WTC11 (cell line): ENCODE measurements at places on chromosomes 11 and 22. TPM values are rescaled to one million over a fixed set of nuclear protein-coding genes. Genes with fewer than 3 reads are reported as not detected.

DNA sequence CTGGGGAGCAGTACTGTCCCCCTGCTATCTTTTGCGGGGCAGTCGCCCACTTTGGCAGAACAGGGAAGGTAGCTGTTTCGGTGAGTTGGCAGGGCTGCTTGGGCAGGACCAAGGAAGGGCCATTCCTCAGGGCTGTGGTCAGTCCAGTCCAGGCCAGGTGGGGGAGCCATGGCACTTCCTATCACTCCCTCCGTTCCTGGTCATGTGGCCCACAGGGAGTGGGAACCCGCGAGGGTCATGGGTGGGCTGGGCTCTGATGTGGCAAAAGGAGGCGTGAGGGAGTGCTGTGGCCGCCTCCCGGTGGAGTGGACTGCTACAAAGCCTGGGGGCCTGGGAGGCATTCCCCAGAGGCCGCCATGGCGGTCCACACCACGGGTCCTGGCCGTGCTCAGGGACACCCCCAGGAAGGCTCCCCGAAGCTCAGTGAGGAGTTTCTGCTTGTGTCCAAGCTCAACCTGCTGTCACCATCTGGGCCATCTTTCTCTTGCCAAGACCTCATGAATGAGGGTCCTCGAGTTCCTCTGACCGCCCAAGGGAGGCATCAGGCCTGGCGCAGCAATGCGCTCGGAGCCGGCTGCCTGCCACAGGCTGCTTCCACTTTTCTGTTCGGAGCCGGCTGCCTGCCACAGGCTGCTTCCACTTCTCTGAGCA lies 11.9 kb downstream of the CHID1 start:
- DNase-seq, result peak; percentile 57

The GDPD4 gene
- total RNA-seq, result not detected in 3 replicates

The C11orf87 gene
- total RNA-seq, result 0.20 to 0.25 TPM (median 0.23 TPM) in 3 replicates

GRCh38 chr22:41642331-41643110 lies 21.4 kb downstream of the XRCC6 start:
- DNase-seq, result no peak

GRCh38 chr11:111097191-111097590 lies 148.3 kb upstream of the POU2AF2 start:
- peak; percentile 53 for DNase-seq

DNA sequence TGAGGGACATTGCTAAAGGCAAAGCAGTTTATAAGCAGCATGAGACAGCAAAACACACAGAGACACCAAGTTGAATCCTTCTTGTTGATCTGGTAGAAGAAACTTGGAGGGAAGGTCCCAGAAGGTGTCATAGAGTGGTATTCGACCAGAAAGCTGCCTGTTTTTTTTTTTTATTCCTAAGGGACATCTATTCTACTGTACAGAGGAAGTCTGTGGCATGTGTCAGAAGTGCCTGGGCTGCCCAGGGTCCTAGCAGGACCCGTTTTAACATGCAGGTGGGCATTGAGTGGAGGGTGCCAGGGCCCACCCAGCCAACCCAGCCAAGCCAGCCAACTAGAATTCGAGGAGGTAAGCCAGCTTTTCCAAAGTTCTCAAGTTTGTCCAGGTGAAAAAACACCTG lies 68.0 kb upstream of the ATXN10 start:
- DNase-seq, result no peak

The CDC42EP2 gene
- 11.0 to 15.2 TPM (median 11.5 TPM) in 3 replicates for total RNA-seq

The PRAME gene
- 1.4 to 1.7 TPM (median 1.5 TPM) in 3 replicates for total RNA-seq

DNA sequence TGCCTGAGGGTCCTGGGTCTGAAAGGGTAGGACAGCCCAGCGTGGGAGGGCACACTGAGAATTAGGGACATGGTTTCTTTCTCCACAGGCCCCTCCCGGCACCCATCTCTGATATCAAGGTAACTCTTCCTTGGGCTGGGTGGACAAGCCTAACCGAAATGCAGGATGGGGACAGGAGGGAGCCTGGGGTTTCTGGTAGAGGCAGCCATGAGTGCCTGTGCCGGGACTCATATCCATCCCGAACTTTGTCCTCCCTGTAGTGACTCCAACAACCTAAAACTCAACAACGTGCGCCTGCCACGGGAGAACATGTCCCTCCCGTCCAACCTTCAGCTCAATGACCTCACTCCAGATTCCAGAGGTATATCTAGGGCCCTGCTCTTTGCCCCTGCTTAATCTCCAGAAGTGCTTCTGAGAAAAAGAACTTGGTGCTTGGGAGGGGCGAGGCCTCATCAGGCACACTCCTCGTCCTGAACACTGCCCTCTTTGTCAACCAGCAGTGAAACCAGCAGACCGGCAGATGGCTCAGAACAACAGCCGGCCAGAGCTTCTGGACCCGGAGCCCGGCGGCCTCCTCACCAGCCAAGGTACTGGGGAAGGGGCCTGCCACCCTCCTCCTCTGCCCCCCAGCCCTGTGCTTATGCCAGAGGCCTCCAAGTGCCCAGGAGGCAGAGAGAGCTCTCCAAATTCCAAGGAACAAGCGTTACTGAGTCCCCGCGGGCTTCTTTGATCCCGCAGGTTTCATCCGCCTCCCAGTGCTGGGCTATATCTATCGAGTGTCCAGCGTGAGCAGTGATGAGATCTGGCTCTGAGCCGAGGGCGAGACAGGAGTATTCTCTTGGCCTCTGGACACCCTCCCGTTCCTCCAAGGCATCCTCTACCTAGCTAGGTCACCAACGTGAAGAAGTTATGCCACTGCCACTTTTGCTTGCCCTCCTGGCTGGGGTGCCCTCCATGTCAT lies 3.1 kb downstream of the TMEM25 start:
- no peak for DNase-seq

- DNase-seq, result no peak
Measured at GRCh38 chr22:46946383-46946962, 184.0 kb downstream of the TBC1D22A start.

DNA sequence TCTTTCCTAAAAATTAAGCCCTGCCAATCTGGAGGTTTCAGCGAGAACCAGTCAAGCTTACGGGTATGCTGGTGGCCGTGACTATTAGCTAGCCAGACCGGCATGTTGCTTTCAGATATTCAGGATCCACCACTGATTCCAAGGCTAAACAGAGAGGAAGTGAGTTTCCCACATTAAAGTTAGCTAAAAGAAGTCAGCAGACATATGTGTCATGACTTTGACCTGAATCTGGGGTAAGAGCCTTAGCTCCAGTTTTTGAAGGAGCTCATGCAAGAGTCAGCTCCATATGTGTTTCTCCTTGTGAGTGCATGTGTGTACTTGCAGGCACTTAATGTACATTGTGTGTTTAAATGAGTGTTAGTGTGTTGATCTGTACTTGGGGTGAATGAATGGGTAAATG lies 1.4 kb downstream of the ZFPL1 start:
- no peak for DNase-seq

GRCh38 chr11:121886996-121887395 lies 229.0 kb downstream of the BLID start:
- no peak for DNase-seq

The CECR2 gene
- 110 to 111 TPM (median 110 TPM) in 3 replicates for total RNA-seq

The TMX2 gene
- total RNA-seq, result 84.9 to 85.7 TPM (median 85.4 TPM) in 3 replicates
